ENCODE measurements at places on chromosomes 3 and 15. TPM values are rescaled to one million over a fixed set of nuclear protein-coding genes. Genes with fewer than 3 reads are reported as not detected.

DNA sequence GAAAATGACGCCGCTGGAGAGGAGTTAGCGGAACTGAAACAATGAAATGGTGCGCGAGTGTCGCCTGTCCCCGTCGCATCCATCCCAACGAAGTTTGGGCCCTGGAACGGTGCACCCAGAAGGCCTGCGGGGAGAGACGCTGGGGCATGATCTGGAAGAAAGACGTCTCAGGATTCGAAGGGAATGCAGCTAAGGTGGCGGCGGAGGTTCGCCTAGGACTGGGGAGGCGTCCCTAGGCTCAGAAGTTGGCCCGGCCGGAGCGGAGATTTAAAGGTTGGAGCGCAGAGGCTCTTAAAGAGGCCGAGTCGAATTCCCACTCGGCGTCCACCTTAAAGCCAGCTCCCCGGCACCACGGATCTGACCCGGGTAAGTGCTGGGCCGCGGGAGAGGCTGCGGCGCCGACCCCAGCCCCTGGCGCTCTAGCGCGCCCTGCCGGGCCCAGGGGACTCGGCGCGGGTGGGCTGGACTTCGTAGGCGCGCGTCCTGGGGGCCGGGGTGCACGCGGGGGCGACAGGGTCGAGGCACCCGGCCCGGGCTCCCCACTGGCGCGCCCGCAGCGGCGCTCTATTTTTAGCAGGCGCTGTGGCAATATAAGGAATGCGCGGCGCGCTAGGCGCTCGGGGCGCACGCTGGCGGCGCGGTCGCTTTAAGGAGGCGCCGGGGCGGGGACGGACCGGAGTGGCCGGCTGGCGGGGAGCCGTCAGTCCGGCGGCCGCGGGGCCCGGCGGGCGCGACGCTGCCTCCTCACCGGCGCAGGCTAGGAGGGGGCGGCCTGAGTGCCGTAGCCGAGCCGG, at the start of gene MRAS:
Gene MRAS, plus strand, starts transcription at position 620 of the 794 bp plus-strand sequence. CDS start 24,305 bp downstream, outside the sequence.
- H3K4me1 ChIP-seq, result no peaks in the 10 kb centered on the region
- no peak for DNase-seq
- H3K27me3 ChIP-seq, result no peaks in the 10 kb centered on the region
- peak within 1 kb of the TSS; percentile 62 for H3K4me3 ChIP-seq

- peaks cover 4% of the 10 kb centered on the region for H3K36me3 ChIP-seq
- peaks cover 5% of the 10 kb centered on the region for H3K4me1 ChIP-seq
- no peak overlapping the region for H3K27ac ChIP-seq
Observed at GRCh38 chr15:52651114-52651513, 28.1 kb downstream of the ATOSA start.

The WDR72 gene
- not detected for polyA plus RNA-seq

The THBS1 gene
- 0.72 TPM for polyA plus RNA-seq

The TBC1D23 gene
- 21.9 TPM for polyA plus RNA-seq

Measured in CD8-positive, alpha-beta memory T cell (primary cell).